ENCODE measurements at places on chromosomes 2 and 18.
A peak's percentile ranks its signal among the peaks of the same experiment; 100 is the strongest.

DNA sequence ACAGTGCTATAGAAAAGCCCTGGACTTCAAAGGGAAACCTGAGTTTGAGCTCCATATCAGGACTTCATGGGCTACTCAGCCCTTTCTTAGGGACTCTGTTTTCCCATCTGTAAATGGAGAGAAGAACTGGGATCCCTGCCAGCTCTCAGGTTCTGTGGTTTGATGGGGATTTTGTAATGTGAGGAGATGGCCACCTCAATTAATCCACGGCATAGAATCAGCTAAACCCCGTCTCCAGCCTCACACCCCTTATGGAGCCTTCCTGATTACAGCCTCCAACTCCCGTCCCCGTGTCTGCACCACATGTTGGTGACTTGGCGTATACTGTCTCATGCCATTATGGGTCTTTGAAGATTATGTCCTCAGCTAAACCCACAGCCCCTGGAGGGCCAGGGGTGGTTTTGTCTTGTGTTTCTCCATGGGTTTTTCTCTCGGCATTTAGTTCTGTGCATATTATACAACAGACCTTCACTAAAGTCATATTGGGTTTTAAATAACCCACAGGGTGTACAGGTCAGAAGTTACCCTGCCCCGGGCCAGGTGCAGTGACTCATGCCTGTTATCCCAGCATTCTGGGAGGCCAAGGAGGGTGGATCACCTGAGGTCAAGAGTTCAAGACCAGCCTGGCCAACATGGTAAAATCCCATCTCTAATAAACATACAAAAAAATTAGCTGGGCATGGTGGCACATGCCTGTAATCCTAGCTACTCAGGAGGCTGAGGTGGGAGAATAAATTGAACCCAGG lies 63.8 kb upstream of the PPP1CB start:
- H3K4me1 ChIP-seq: no peaks in the 10 kb centered on the region
- H3K4me3 ChIP-seq: no peak overlapping the region
- H3K27ac ChIP-seq: no peak overlapping the region
- no peaks in the 10 kb centered on the region for H3K27me3 ChIP-seq

- DNase-seq: peak; percentile 2
- H3K4me3 ChIP-seq: no peak overlapping the region
- no peak overlapping the region for H3K27ac ChIP-seq
Measured at GRCh38 chr2:136582628-136583205, 182.6 kb upstream of the THSD7B start.

- H3K27me3 ChIP-seq: no peaks in the 10 kb centered on the region
- H3K4me1 ChIP-seq: peaks cover 6% of the 10 kb centered on the region
- DNase-seq: no peak
- no peak overlapping the region for H3K4me3 ChIP-seq
- no peak overlapping the region for H3K27ac ChIP-seq
- H3K36me3 ChIP-seq: no peaks in the 10 kb centered on the region
Measured at GRCh38 chr18:46320297-46320696, 216.1 kb downstream of the HAUS1 start.

- peak; percentile 45 for DNase-seq
- no peak overlapping the region for H3K27ac ChIP-seq
- peaks cover 7% of the 10 kb centered on the region for H3K4me1 ChIP-seq
- H3K36me3 ChIP-seq: no peaks in the 10 kb centered on the region
- no peak overlapping the region for H3K4me3 ChIP-seq
Measured at GRCh38 chr2:232982926-232983668, 30.0 kb downstream of the NGEF start.

Measured in iPS DF 6.9 (cell line).